ENCODE measurements at places on chromosomes 4 and X.

DNA sequence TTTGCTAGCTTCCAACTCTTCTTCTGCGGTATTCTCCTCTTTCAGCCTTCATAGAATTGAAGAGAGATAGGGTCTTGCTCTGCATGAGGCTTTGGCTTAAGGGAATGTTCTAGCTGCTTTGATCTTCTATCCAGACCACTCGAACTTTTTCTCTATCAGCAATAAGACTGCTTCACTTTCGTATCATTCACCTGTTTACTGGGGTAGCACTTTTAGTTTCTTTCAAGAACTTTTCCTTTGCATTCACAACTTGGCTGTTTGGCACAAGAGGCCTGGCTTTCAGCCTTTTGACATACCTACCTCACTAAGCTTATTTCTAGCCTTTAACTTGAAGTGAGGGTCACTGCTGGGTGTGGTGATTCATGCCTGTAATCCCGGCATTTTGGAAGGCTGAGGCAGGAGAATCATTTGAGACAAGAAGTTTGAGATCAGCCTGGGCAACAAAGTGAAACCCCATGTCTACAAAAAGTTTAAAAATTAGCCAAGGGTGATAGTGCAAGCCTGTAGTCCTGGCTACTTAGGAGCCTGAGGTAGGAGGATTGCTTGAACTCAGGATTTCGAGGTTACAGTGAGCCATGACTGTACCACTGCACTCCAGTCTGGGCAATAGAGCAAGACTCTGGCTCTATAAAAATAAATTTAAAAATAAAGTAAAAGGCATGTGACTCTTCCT, 47.1 kb upstream of the HPGDS start:
- DNase-seq: no peak

GRCh38 chr4:21181716-21182115, 481.5 kb downstream of the PACRGL start:
- no peak for DNase-seq

GRCh38 chr4:172980219-172980618, 188.4 kb upstream of the GALNT7 start:
- no peak for DNase-seq

- no peak for DNase-seq
These were observed 929.1 kb downstream of the RAB28 start for GRCh38 chr4:12555011-12555410.

- no peak for DNase-seq
These were observed 498.8 kb upstream of the FTHL17 start for GRCh38 chrX:31570658-31571057.

- DNase-seq: no peak
These were observed 45.1 kb downstream of the SPATA4 start for GRCh38 chr4:176150356-176150682.

DNA sequence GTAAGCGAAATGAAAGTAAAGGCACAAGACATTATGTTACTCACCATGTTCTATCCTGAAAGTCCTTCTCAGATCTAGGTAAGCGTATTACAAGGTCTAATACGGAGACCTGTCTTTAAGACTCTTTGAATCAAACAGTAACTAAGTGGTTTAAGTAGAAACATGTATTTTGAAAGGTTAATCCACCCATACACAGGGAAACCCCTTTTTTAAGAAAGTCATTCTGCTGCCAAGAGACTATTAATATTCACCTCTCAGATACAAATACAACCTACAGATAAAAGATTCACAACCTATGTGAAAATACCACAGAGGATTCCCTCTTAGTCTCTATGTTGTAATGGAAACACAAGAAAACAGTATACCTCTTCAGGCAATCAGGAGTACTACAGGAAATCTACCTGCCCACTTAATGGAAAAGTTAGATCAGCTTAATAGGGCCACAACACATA, 63.2 kb upstream of the TNIP3 start:
- DNase-seq: no peak

DNA sequence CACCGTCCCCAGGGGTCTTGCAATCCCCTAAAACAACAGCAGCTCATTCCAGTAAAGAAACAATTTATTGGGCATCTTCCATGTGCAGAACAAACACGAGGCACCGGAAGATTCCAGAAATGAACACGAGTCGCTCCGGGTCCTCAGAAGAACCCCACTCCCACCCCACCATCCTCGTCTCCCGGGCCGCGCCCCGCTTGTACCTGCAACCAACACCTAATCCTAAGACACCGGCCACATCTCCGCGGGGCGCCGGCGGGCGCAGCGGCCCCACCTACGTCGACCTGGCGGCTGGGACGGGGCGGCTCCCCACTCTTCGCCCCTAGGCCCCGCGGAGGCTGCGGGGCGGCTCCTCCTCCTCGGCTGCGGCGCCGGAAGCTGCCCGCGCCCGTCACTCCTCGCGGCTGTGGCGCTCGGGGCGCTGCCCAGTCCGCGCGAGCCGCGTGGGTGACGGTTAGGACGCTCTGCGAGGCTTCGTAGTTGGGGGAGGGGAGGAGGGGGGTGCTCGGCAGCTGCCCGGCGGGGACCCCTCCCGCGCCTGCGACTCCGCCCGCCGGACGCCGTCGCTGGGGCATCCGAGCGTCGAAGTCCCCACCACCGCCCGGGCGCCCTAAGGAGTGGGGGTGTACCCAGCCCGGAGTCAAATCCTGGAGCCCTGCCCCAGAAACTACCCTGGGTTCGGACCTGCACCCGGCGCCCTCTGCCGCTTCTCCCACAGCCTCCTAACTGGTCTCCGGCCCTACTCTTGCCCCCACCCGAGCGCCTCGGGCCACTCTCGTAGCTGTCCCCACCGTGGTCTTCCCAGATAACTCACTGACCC, at the start of gene CCDC158:
Gene CCDC158, minus strand, starts transcription at position 380 of the 820 bp plus-strand sequence. CDS start 17,934 bp downstream, outside the sequence.
- no peak for DNase-seq

DNA sequence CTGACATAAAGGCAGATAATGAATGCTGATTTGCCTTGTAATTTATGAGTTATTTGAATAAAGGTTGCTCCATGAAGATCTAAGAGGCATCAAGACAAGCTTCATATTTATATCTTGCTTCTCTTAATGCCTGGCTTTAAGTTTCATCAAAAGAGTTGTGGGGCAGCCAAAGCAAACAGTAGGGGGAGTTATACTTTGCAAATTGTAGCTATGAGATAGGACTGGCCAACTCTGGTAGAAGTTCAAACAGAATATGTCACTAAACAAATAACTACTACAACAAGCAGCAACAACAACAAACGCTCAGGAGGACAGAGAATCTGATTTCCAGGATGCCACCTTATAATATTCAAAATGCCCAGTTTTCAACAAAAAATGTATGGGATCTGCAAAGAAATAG, 69.1 kb upstream of the PLAC1 start:
- DNase-seq: no peak

- DNase-seq: no peak
These were observed 283.9 kb downstream of the TECRL start for GRCh38 chr4:64125354-64125753.

GRCh38 chr4:75708218-75708691, 16.1 kb upstream of the USO1 start:
- peak; percentile 44 for DNase-seq

- no peak for DNase-seq
These were observed 20.0 kb downstream of the TMEM154 start for GRCh38 chr4:152659806-152660205.

GRCh38 chr4:184136525-184136924, 81.1 kb downstream of the ENPP6 start:
- DNase-seq: no peak

- DNase-seq: peak; percentile 35
These were observed 30.7 kb downstream of the ARHGEF9 start for GRCh38 chrX:63754136-63754859.

- no peak for DNase-seq
These were observed 63.7 kb downstream of the SEC24D start for GRCh38 chr4:118772081-118772766.

GRCh38 chrX:141220342-141221008, 21.8 kb downstream of the SPANXC start:
- DNase-seq: no peak

DNA sequence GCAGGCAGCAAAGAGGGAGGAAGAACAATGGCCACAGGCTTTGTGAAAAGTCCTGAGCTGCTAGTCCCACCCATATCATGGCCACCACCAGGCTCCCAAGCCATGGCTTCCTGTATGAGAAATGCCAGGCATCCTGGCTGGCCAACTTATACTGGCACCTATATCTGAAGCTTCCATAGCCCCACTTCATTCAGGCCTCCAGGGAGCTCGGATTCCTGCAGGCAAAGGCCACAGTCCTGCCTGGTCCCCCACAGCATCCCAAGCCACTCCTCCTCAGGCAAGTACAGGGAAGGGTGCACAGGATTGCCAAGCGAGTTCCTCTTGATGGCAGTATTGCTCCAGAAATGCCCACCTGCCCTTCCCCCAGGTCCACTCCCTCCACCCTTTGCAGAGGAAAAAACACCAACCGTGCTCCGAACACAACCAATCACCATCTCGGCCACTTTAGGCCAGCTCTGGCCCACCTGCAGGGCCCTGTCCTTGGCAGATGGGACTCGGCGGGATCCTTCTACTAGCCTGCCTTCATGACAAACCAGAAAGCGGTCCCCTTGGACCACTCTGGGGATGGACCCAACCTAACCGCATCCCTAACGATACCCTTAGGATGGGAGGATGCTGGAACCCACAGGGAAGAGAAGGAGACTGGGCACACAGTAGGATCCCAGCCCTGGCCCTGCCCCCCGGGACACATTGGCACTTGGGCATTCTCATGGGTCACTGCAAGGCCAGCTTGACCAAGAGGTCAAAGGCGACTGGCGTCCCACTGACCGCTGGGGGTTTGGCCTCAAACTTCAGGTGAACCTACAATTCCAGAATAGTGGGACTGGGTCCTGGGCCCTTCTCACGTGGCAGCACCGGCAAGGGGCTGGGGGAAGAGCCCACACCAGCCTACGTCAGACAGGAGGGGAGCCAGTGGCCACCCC, 220.4 kb upstream of the AGTR2 start:
- no peak for DNase-seq

- DNase-seq: no peak
These were observed 296.3 kb upstream of the TENM3 start for GRCh38 chr4:181946902-181947301.

DNA sequence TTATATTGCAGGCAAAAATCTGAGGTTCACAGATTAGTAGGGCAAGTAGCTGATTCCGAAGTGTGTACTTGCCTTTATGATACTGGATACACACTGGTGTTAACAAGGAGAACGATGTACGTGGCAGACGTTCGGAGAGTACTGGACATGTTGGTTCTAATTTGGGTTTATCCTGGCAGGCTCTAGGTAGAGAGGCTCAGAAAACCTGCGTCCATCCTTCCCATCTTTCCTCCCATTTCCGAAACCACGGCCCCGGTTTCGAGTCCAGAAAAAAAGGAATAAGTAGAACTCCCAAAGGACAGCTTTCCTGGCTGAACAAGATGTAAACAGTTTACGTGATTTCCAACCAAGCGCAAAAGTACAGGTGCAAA, 351 bp upstream of the SLC30A9 start:
- peak; percentile 12 for DNase-seq

DNA sequence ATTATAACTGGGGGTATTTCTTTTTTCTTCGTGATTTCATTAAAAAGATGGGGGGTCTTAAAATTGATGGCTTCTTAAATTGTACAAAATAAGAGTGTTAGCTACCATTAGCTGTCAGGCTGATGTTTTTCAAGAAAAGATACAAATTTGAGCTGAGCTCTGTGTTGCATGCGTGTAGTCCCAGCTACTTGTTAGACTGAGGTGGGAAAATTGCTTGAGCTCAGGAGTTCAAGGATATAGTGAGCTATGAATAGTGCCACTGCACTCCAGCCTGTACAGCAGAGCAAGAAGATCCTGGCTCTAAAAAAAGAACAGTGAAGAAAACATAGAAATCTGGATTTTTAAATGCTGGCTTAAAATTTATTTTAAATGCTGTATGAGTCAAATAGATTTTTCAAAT, 13.0 kb downstream of the USO1 start:
- DNase-seq: no peak

DNA sequence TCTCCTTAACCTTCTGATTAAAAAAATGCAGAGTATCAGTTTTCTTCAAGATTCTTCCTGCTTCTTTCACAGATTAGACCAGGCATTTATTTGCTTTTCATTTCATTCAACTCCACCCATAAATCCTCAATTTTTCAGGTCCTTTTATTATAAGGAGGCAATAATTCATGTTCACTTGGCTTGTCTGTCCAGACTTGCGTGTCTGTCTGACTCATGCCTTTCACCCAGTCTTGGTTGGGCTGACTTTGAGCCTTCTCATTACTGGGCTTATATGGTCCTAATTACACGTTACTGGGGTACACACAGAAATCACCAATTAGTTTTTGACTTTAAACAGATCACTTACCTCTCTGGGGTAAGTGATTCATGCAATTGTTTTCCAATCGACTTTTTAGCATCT, 48.8 kb upstream of the GALNT7 start:
- no peak for DNase-seq

- no peak for DNase-seq
These were observed 442 bp downstream of the NDUFB11 start for GRCh38 chrX:47143894-47144625.

DNA sequence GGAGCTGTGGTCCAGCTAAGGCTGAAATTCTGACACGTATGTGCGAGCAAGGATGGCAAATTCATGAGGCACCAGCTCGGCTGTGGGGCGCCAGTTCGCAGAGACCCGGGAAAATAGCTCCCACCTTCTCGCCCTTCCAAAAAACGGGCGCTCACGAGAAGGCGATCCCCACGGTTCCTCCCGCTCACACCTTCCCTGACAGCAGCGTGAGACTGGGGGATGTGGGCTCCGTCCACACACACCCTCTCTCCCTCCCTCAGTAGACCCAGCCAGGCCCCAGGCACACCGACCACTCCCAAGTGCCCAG, 584 bp downstream of the GPC3 start:
- DNase-seq: no peak

DNA sequence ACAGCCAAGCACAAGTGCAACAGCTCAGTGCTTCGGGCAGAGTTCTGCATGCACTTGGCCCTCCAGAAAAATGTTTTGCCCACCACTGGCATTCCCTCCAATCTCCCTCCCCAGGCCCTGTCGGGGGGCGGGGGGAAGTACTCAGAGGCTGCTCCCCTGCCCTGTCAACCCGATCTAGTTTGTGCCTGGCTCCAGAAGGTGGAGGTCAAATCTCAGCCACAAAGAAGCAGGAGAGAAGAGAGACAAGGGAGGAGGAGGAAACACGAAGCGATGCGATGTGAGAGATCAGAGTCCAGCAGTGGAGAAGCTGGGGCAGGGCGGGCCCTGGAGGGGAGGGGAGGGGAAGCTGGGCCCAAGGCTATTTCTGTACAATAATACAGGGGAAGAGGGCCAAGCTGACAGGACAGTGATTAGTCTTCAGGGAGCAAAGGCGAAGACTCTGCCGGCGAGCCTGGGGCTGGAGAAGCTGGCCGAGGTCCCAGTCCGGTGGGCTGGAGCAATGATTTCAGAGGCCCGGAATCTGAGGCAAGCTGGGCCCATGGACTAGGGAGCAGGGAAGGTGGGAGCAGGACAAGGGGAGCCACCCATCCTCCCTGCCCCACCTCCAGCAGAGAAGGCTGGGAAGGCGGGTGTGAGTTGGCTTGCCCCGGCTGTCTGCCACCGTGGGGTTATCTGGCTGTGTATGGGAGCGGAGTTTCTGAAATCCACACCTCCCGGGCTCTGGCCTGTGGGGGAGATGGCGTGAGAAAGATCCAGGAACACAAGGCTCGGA, 167.1 kb downstream of the EFNB1 start:
- no peak for DNase-seq

DNA sequence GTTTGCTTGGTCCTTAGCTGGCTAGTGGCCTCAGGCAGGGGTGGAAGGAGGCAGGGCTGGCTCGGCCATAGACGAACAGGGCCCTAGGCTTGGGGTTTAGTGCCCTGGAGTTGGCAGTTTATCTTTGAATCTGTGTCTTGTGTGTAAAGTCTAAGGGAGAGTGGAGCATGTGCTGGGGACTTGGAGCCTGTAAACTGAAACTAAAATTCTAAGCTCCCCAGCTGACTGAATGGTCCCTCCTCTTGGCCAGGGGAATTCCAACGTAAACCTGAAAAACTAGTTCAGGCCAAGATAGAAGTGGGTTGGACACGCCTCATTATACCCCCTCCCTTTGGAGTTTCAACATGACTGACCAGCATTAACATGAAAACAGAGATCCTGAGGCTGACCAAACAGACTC, 46.1 kb upstream of the GPR78 start:
- no peak for DNase-seq
